ENCODE measurements at places on chromosomes 7 and 10. TPM values are rescaled to one million over a fixed set of nuclear protein-coding genes. Genes with fewer than 3 reads are reported as not detected.

Gene WNT8B
- polyA plus RNA-seq: not detected

Gene IFIT1B
- 0.14 TPM for polyA plus RNA-seq

Gene VIPR2
- polyA plus RNA-seq: 0.61 TPM

Gene CTAGE4
- polyA plus RNA-seq: 0.15 TPM

Gene CALML5
- not detected for polyA plus RNA-seq

DNA sequence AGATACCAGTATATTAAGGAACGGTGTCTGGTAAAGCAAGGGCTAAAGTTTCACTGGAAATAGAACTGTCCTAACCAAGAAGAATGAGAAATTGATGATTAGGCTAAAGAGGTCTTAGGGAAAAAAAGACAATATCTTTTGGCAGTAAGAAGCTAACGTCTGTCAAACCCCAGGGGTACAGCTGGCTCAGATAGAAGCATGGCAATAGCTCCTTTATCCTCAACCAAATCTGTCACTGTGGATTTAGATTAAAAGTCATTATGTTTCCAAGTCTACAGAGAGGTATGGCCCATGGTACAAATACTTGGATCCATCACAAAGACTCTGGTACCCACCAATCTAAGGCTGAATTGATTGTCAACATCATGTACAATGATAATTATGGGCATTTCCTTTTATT, 8.6 kb upstream of the SLC16A9 start:
- H3K27ac ChIP-seq: no peak overlapping the region
- H3K36me3 ChIP-seq: no peaks in the 10 kb centered on the region
- no peaks in the 10 kb centered on the region for H3K4me1 ChIP-seq
- no peak for DNase-seq
- no peaks in the 10 kb centered on the region for H3K27me3 ChIP-seq
